NCI-H2227 treated with DMSO at 0.1 percent for 48 hours (cell line): ENCODE measurements at places on chromosomes 11 and 22.

- no peak for DNase-seq
Measured at GRCh38 chr11:96228910-96229309, 114.1 kb downstream of the MAML2 start.

DNA sequence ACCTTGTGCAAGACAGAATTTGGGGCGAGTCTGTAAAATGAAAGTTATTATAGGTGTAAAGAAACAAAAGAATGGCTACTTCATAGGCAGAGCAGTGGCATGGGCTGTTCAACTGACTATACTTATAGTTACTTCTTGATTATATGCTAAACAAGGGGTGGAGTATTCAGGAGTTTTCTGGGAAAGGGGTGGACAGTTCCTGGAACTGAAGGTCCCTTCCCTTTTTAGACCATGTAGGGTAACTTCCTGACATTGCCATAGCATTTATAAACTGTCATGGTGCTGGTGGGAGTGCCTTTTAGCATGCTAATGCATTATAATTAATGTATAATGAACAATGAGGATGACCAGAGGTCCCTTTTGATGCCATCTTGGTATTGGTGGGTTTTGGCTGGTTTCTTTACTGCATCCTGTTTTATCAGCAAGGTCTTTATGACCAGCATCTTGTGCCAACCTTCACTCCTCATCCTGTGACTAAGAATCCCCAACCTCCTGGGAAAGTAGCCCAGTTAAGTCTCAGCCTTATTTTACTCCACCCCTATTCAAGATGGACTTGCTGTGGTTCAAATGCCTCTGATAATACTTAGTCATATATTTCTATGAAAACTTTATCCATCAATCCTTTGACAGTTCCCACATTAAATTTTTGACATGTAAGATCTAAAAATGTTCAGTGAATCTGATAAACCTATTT is 118.6 kb downstream of the ARHGAP42 start:
- DNase-seq = no peak

GRCh38 chr22:35352214-35353111 is 28.4 kb upstream of the HMOX1 start:
- DNase-seq = no peak

DNA sequence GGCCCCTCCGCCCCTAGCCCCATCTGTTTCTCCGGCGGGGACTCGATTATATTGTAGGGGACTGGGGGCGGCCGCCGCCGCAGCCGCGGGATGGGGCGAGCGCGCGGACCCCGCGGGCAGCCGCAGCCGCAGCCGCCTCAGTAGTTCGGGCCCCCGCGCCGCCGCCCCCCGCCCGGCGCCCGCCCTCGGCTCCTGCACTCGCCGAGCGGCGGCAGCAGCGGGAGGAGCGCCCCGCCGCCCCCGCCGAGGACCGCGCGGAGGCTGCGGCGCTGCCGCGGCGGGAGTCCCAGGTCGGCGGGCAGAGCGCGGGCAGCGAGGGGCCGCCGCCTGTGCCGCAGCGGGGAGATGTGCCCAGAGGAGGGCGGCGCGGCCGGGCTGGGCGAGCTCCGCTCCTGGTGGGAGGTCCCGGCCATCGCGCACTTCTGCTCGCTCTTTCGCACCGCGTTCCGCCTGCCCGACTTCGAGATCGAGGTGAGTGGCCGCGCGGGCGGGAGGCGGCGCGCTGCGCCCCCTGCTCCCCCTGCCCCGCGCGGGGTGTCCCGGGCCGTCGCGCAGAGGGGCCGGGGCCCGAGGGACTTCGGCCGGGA is at the start of gene CECR2:
TSS of gene CECR2 (plus strand) at position 22 of the 587 bp plus-strand sequence. CDS start at position 346, 324 bp downstream.
- DNase-seq = no peak

GRCh38 chr11:44893846-44894617 is 56.7 kb downstream of the TP53I11 start:
- peak; percentile 72 for DNase-seq

DNA sequence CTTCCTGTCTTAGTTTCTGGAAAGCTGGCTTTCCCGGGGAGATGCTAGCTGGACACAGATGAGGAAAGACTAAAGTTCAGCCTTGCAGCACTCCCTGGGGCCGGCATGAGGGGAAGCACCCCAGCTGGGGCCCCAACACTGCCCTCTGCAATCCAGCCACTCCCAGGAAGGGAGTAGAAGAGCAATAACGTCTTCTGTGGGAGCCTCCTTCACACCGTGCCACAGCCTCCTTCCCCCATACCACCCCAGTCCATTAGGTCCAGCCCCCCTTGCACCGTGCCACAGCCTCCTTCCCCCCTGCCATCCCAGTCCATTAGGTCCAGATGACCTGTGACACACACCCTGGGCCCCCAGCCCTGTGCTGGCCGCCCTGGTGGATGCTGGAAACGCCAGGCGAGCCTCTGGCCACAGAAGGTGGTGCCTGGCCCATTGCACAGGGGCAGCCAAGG is 44.1 kb upstream of the PRDM11 start:
- DNase-seq = no peak

DNA sequence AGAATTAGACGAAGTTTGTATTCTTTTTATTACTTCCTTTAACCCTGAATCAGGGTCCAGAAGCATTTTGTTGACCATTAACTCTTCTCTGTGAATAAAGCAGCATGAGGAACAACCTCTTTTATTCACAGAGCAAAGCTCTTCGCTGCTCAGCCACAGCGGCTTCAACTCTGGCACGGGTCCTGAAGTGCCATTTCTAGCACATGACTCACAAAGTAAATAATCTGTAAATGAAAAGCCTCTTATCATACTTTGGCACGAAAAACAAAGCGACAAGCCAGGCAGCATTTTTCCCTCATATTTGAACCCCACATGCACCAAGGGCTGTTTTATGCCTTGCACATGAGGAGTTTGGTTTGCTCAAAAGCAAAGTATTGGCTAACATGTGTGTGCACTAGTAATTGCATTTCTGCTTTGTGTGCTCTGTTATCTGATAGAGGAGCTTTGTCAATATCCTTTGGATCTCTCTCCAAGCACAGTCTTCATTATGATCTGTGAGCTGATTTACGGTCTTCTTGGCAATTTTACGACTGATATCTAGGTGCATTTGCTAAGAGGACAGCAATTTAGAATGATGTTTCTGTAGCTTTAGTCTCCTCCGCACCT is 33.0 kb upstream of the APOBEC3A start:
- no peak for DNase-seq

DNA sequence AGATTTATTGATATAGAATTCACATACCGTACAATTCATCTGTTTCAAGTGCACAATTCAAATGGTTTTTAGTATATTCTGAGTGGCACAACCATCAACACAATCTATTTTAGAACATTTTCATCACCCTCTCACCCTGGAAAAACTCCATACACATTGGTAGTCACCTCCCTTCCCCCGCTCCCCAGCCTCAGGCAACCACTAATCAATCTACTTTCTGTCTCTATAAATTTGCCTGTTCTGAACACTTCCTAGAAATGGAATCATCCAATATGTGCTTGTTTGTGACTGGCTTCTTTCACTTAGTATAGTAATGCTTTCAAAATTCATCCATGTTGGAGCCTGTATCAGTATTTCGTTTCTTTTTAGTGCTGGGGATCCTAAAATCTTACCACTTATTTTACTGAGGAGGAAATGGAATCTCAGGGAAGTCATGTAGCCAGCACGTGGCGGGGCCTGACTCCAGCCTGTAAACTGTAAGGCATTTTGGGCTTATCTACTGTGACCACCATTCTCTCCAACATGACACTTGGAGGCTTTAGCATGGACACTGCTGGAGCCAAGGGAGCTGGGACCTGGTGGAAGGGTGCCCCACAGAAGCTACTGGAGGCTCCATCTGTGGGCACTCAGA is 905 bp upstream of the UCP3 start:
- no peak for DNase-seq

DNA sequence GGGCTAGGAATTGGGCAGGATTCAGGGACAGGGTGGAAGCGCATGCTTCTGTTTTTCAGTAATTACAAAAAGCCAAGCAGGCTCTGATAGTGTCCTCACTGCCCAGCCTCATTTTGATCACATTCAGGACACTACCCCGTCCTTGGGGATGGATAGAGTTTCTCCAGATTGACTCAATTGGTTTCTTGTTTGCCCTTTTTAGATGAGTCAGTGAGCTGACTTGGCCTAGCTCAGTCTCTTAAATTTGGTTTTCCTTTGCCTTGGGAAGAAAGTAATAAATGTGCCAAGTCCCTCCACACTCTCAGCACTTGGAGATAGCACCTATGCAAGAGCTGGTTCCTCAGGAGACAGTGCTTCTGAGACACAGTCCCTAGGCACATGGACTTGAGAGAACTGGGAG is 25.5 kb downstream of the DKK3 start:
- no peak for DNase-seq

DNA sequence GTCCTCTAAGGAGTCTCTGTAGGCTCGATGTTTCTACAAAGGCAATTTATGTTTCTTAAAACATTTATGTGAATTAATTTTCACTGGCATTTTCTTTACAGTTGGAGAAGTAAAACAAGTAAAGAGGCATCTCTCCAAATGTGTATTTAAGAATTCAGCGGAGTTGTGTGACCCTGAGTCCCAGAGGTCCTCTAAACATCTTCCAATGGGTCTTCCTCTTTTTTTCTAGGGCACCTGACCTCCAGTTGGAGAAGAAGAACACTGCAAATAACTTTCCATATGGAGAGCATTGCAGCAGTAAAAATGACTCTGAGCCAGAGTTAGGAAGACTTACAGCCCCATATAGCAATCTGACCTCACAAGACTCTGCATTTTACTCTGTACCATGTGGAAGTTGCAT is 480.5 kb upstream of the RAG2 start:
- DNase-seq = no peak

- DNase-seq = no peak
Measured at GRCh38 chr11:62611705-62612365, 740 bp downstream of the EML3 start.

- DNase-seq = no peak
Measured at GRCh38 chr11:126890561-126890960, 110.0 kb downstream of the KIRREL3 start.

DNA sequence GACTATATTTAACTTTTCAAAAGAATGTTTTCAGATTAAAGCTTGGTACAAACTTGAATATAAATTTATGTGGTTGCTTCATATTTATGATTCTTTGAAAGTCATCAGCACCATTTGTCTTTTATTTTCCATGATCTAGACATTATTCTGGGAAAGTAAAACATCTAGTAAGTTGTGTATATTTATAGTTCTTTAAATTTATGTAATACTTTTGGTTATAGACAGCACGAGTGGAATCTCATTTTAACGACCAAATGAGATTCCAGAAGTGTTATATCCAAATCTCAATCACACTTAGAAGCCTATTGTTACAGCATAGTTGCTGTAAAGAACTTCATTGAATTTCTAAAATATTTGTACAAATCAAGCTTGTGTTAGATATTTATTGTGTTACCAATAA is 212.3 kb downstream of the DDX10 start:
- DNase-seq = no peak

GRCh38 chr11:10308201-10308954 is 3.5 kb downstream of the ADM start:
- no peak for DNase-seq

DNA sequence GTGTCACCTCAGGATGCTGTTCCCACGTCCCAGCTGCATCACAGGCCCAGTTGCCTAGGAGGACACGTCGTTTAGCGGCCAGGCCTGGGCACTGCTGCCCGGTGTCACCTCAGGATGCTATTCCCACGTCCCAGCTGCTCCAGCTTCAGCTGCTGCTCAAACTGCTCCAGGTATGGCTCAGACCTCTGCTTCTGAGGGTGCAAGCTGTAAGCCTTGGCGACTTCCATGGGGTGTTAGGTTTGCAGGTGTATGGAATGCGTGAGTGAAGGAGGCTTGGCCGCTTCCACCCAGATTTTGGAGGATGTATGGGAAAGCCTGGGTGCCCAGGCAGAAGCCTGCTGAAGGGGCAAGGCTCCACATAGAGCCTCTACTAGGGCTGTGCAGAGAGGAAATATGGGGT is 205.3 kb upstream of the B3GAT1 start:
- no peak for DNase-seq

DNA sequence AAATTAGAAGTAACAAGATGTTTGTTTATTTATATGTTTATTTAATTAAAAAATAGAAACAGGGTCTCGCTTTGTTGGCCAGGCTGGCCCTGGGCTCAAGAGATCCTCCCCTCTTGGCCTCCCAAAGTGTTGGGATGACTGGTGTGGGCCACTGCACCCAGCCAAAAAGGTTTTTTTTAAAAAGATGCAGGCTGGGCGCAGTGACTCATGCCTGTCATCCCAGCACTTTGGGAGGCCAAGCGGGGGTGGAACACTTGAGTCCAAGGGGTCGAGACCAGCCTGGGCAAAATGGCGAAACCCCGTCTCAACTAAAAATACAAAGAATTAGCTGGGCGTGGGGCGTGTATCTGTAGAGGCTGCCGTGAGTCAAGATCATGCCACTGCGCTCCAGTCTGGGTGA is 13.4 kb downstream of the DRD4 start:
- DNase-seq = no peak

GRCh38 chr11:124889191-124890091 is 8.2 kb downstream of the ROBO4 start:
- DNase-seq = no peak

DNA sequence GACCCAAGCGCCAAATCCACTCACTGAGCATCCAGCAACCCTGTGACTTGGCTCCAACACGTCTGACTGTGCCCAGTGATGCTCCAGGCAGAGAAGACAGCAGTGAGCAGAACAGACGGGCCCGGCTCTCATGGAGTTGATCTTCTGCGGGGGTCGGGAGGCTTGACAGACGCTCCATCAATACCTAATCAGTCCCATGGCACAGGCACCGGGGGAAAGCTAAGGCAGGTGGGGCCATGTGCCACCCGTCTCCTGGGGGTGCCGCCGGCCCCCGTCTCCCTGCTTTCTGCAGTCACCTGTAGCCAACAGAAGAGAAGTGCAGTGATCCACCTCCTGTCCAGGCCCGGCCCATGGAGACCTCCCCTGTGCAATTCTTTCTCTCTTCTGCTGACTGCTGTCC is 47.5 kb downstream of the LINC01488 start:
- DNase-seq = no peak

GRCh38 chr11:62654297-62654696 is 1.2 kb upstream of the INTS5 start:
- no peak for DNase-seq

DNA sequence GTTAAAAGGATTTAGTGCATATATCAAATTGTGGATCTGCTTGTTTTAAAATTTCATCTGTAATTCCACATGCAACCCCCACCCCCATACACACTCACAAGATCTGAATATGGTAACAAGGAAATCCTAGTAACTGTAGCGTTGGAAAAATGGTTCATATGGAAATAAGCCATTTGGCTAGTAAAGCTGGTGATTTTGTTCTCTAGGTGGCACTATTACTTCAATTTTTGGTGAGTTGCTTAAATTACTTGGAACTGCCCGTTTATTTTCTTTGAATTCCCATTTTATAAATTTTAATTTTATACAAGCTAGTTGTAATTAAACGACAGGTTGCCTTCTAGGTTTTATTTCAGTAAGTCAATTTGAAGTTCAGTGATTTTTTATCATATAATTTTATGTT is 5.3 kb downstream of the BDNF start:
- no peak for DNase-seq
